ENCODE measurements at places on chromosomes 13 and 19.

DNA sequence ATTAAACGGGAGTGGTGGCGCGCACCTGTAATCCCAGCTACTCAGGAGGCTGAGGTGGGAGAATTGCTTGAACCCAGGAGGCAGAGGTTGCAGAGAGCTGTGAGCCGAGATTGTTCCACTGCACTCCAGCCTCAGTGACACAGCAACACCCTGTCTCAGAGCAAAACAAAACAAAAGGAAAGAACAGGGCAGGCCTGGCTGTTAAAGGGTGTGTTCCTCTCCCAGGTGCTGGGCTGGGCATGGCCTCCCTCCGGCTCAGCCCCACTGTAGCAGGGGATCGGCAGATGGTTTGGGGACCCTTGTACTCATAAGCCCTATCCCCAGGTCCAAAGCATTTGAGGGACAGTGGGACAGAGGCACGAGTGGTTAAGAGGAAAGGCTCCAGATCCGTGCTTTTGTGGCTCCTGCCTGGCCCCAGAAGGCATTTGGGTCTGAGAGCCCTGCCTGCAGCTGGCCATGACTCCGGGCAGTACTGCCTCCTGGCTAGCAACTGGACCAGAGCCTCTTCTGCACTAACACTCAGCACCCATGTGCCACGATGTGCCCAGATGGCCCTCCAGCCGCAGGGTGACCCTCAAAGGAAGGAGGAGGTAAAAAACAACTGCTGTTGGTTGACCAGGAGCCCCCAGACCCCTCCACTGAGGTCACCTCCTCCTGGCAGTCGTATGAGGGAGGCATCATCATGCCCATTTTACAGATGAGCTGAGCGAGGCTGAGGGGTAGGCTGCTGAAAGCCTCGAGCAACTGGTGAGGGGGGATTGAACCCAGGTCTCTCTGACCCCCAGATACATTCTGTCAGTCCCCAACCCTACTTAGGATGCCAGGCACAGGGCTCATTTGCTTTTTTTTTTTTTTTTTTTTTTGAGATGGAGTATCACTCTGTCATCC is 10.0 kb downstream of the RFX1 start:
- DNase-seq: no peak

- DNase-seq: no peak
Measured at GRCh38 chr13:47594833-47595232, 406.2 kb downstream of the SUCLA2 start.

GRCh38 chr19:11374433-11375142 is at the start of gene SWSAP1:
SWSAP1 (plus strand) TSS chr19:11374666; CDS start chr19:11374681, 15 bp downstream.
- peak; percentile 99 for DNase-seq

- peak; percentile 16 for DNase-seq
Measured at GRCh38 chr13:112943309-112944125, 25.5 kb upstream of the MCF2L start.

DNA sequence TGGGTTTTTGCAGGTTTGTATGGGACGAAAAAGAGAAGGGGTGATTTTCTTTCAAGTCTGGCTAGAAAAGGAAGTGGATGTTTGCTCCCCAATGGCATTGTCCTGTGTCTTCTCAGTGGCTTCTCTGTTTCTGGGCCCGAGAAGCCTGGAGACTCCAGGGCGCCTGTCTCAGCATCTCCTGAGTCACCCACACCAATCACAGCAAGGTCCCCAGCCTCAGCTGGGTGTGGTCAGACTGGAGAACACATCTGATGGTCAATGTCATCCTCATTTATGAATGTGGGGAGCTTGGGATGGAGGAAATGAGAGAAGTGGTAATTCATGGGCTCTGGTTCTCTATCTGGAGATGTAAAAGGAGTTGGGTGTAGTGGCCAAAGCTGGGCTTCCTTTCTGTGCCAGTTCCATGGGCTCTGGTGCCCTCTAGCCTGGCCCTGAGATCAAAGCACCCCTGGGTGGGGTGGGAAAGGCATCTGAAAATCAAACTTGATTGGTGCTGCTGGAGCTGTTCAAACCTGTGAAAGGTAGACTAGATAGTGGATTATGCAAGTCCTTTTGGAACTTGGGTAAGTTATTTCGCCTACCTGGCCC is 13.4 kb downstream of the RASL11A start:
- no peak for DNase-seq

DNA sequence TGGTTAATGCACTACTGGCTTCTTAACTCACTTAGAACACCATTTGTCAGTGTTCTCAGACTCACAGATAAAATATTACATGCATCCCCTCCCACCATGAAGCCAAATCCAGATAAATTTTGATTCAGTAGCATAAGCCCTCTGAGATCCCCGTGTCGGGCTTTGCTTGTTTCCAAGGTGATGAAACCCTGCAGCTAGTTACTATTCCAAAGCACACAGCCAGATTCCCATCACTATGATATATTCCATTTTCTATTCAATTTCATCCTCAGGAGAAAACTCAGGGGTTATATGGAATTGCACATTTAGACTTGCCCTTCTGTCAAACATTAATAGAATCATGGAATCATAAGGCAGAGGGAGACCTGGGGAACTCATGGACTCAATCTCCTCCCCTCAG is 9.4 kb upstream of the FAM124A start:
- DNase-seq: no peak

DNA sequence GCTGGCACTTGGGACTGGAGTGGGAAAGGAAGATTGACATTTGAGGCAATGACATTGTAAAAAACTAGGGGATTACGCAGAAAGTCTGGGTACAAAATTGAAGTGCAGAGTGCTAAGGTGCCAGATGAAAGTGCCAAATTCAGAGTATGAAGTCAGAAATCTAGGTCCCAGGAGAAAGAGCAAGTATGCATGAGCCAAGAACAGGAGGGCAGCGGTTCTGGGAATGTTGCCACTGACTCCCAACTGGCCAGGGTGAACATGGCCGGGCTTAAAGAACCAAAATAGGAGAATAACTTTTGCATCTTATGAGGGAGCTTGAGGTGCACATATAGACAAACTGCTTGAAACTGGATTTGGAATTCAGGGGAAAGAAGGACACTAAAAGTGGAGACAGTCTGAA is 495.8 kb upstream of the KLF12 start:
- DNase-seq: no peak

- DNase-seq: no peak
Measured at GRCh38 chr13:81031996-81032395, 691.1 kb upstream of the SPRY2 start.

- no peak for DNase-seq
Measured at GRCh38 chr13:48401480-48401879, 11.4 kb downstream of the LPAR6 start.

DNA sequence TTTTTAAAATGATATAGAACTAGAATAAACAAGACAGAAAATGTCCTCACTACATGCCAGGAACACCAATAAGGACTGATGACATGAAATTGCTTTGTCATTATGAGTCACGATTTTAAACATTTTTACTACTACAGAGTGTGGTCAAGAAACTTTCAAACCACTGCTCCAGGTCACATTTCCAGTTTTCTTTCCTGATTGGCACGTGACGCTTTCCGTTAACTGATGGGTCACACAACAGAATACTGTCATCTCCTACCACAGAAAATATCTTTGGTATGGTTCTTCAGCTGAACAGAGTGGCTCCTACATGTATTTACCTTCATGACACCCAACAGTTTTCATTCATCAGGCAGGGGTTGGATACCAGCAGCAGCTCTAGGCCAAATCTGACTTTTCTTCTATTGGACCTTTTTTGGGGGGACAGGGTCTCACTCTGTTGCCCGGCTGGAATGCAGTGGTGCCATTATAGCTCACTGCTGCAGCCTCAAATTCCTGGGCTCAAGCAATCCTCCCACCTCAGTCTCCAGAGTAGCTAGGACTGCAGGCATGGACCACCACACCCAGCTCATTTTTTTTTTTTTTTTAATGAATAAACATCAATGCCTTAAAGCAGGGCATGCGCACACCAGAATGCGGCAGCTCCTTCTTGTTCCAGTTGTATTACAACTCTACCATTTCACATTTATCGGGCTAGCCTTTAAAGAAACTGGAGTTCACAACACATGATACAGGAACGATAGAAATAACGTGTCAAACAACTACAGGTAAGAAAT is 147.4 kb downstream of the RNF17 start:
- no peak for DNase-seq

GRCh38 chr13:93953841-93954240 is 525.6 kb downstream of the DCT start:
- DNase-seq: no peak

DNA sequence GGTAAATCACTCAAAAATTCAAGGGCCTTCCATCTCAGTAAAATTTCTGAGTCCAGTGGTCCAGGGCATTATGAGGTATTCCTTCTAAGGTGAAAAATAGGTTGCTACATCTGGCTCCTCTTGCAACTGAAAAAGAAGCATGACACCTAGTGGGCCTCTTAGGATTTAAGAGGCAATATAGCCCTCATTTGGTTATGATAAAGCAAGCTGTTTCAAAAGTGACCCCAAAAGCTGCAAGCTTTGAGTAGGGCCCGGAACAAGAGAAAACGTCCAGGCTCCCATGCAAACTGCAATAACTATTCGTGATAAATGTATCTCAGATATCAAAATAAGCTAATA is 1910.2 kb upstream of the PRR20A start:
- DNase-seq: no peak

DNA sequence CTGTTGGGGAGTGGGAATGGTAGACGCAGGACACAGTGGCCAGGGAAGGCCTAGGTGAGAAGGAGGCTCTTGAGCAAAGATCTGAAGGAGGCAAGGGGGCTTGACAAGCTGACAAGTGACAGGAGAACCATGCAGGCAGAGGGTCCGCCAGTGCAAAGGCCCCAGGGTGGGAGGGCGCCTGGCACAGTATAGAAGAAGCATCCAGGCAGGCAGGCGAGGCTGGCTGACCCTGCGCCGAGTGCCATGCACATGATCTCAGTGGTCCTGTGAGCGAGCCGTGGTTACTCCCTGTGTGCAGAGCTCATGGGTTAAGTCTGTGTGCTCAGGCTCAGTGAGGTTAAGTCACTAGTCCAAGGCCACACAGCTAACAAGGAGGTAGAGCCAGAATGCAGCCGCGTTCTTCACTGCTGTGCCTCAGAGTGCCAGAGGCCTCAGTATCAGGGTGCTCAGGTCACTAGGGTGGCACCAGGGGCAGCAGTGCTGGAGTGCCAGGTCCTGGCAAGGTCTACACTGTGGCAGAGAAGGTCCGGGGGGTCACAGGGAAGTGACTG is 15.2 kb downstream of the CNFN start:
- no peak for DNase-seq

GRCh38 chr13:26985285-26985878 is 186.2 kb downstream of the USP12 start:
- peak; percentile 61 for DNase-seq

- no peak for DNase-seq
Measured at GRCh38 chr13:80889829-80890228, 548.9 kb upstream of the SPRY2 start.

DNA sequence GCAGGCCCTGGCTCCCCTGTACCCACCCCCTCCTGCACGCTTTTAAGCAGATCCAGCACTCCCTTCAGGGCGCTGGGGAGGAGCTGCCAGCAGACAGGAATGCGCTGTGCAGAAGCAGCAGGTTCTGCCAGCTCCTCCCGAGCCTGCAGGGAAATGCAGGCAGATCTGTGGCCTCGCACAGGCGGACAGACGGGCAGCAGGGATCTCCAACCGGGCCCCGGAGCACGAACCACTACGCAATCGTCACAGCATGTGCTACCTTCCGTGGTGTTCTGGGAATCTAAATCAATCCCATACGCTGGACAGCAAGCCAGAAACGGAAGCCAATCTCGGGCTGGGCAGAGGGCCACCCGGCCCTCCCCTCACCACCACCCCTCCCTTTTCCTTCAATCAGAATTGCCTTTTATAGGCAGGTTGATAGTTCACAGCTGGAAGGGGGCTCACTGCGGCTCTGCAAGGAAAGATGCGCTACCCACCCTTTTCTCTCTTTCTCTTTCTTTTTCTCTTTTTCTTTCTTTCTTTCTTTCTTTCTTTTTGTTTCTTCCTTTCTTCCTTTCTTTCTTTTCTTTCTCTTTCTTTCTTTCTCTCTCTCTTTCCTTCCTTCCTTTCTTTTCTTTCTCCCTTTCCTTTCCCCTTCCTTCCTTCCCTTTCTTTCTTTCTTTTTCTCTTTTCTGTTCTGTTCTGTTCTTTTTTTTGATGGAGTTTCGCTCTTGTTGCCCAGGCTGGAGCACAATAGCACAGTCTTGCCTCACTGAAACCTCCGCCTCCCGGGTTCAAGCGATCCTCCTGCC is 99.9 kb downstream of the GNG7 start:
- DNase-seq: no peak

- no peak for DNase-seq
Measured at GRCh38 chr13:105213512-105213911, 1322.0 kb downstream of the EFNB2 start.
